ENCODE measurements at places on chromosomes 1 and 21.

DNA sequence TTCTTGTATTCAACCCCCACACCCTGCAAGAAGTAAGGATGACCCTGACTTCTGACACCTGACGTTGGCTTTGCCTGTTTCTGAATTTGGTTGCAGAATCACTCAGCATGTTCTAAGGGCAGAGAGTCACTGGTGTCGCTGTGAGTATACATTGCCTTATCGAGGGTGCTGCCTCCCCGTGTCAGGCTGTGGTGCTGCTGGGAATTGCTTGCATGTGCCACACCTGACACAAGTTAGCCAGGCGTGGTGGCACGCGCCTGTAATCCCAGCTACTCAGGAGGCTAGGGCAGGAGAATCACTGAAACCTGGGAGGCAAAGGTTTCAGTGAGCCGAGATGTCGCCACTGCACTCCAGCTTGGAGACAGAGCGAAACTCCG lies 45.9 kb downstream of the WDR4 start:
- DNase-seq, result peak; percentile 15

GRCh38 chr1:33420870-33421775 lies 9.8 kb downstream of the PHC2 start:
- no peak for DNase-seq

- no peak for DNase-seq
Observed at GRCh38 chr1:24908591-24909259, 21.4 kb downstream of the RUNX3 start.

- DNase-seq, result no peak
Observed at GRCh38 chr21:27407271-27407670, 440.4 kb upstream of the ADAMTS5 start.

GRCh38 chr1:163084330-163084729 lies 15.2 kb downstream of the RGS4 start:
- no peak for DNase-seq

GRCh38 chr1:193338194-193338593 lies 151.8 kb upstream of the B3GALT2 start:
- DNase-seq, result no peak

GRCh38 chr1:23720256-23720995 lies 22.8 kb upstream of the ELOA start:
- DNase-seq, result no peak

DNA sequence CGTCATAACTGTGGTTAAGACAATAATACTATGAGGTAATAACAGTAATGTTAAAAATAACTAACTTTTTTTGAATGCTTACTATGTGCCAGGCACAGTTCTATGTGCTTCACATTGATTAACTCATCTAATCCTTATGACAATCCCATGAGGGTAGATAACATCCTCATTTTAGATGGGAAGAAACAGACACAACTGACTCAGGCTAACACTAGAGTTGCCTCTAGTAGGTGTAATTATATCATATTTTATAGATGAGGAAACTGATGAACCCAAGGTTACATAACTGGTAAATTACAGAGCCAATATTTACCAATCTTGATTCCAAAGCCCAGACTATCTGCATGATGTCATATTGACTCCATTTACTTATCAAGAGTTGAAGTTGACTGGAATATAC lies 23.5 kb downstream of the SERPINC1 start:
- DNase-seq, result no peak
